ENCODE measurements at places on chromosomes 12 and 14.

DNA sequence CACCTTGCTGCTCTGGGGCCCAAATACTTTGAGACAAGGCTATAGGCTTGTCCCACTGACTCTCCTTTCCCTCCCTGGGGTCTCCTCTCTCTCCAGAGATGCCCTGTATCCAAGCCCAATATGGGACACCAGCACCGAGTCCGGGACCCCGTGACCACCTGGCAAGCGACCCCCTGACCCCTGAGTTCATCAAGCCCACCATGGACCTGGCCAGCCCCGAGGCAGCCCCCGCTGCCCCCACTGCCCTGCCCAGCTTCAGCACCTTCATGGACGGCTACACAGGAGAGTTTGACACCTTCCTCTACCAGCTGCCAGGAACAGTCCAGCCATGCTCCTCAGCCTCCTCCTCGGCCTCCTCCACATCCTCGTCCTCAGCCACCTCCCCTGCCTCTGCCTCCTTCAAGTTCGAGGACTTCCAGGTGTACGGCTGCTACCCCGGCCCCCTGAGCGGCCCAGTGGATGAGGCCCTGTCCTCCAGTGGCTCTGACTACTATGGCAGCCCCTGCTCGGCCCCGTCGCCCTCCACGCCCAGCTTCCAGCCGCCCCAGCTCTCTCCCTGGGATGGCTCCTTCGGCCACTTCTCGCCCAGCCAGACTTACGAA is 3.1 kb downstream of the NR4A1 start:
- DNase-seq: no peak

DNA sequence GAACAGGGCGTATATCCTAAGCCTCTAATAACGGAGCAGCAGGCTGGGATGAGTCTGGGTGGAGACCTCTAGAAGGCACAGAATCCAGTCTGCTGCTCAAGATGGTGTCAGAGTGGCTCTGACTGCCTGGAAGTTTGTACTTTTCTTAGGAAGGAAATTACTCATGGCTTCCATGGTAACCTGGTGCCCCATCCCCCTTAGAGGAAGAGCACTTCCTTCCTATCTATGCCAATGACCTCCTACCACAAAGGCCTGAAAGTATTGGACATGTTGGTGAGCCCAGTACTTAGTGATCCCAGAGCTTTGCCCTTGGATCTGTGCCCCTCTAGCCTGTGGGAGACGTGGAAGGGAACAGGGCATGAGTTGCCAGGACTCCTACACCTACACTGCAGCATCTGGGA is 1.5 kb downstream of the BATF start:
- peak; percentile 52 for DNase-seq

- DNase-seq: peak; percentile 54
Observed at GRCh38 chr14:73741386-73741875, 27.2 kb upstream of the PNMA1 start.

- no peak for DNase-seq
Observed at GRCh38 chr14:72847721-72848120, 46.2 kb downstream of the DPF3 start.

- no peak for DNase-seq
Observed at GRCh38 chr12:46459111-46459510, 86.5 kb upstream of the SLC38A2 start.

DNA sequence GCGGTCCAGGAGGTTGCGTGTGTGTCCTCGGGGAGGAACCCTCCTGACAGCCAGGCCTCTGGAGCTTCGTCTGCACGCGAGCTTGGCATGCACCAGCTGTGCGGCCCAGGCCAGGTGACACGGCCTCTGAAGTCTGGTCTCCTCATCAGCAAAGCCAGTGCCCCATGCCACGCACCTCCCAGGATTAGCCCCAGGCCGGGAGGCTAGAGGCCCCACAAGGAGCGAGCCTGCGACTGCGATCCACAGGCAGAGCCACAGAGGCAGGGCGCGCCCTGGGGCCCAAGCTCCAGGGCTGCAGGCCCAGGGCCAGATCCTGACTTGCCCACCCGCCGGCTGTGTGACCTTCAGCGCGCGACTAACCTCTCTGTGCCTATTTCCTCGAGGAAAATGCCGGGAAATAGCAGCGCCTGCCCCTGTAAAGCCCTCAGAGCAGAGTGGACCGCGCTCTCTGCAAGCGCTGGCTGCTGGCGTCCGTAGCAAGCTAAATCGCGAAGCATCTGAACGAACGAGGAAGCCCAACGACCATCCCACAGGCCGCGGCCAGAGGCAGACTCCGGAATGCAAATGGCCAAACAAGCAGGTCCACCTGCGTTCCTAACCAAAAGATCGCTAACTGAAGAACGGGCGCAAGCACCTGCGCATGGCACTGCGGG is 492 bp upstream of the BTBD6 start:
- no peak for DNase-seq

- DNase-seq: no peak
Observed at GRCh38 chr12:43883311-43883710, 47.4 kb downstream of the TMEM117 start.

DNA sequence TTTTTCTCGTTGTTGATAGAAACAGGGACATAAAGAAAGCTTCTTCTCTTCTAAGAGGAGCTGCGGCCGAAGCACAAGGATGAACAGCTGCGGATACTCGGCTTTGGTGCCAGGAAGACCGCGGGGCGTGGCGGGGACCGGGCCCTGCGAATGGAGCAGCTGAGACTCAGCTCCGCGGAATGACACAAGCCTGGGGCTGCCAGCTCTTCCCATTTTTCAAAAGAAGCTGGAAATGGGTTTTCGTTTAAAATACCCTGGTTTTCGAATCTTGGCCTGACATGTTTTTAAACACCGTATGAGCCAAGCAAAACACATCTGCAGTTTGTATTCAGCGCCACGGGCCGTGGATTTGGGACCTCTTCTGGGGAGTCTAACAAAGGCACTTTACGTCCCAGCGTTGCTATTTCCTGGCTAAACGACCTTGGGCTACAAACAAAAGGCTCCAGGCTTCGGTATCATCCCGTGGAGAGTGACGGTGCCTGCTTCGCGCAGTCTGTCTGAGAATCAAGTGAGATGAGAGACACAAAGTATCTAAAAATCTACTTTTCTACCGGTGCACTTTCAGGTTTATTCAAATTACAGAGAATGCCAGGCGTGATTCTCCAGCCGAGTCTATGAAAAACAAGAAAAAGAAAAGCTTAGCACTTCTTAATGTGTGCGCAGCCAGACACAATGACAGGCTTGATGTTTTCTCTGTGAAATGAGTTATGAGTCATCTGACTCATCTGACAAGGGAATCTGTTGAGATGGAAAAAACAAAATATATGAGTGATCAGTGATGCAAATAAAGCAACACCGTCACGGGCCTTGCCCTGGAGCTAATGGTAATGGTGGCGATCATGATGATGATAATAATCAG is 114.0 kb upstream of the TMEM132D start:
- DNase-seq: no peak

GRCh38 chr14:35332517-35333263 is 40.5 kb downstream of the PSMA6 start:
- DNase-seq: peak; percentile 46

DNA sequence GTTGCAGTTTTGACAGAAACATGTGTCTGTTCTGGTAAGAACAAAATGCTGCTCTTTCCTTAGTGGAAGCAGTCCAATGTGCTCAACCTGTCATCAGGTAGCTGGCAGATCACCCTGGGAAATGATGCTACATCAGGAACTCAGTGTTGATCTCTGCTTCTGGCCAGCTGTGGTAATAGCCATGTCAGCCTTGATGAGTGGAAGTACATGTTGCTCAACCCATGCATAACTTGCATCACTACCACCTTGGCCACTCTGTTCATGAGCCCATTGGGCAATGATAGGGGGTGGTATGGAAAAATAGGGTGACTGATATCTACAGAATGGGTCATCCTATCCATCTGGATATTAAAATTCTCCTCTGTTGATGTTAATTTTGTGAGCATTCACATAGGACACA is 411.0 kb downstream of the C12orf50 start:
- no peak for DNase-seq

DNA sequence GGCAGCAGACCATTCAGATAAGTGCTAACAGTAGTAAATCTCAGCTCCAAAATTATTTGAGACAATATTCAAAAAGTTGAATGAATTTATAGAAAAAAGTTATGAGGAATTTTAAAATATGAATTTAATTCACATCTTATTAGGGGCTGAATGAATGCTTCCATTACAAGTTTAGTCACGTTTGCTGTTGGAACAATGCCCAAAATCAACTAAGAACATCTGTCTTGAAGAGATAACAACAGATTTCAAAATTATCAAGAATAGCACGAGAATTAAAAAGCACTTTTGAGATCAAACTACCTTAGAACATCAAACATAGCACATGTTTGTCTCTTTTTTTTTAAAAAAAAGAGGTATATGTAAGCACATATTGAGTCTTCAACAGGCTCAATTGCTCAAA is 115.4 kb upstream of the PPFIA2 start:
- DNase-seq: no peak

- DNase-seq: no peak
Observed at GRCh38 chr14:52825085-52825484, 33.7 kb upstream of the GNPNAT1 start.

- DNase-seq: no peak
Observed at GRCh38 chr12:67993143-67993542, 3.9 kb downstream of the IFNG-AS1 start.

GRCh38 chr12:75977590-75977951 is 54.0 kb downstream of the PHLDA1 start:
- DNase-seq: no peak

- no peak for DNase-seq
Observed at GRCh38 chr14:79369359-79370332, 841.7 kb downstream of the DIO2 start.

GRCh38 chr12:13596714-13597113 is 384.7 kb downstream of the GRIN2B start:
- no peak for DNase-seq

DNA sequence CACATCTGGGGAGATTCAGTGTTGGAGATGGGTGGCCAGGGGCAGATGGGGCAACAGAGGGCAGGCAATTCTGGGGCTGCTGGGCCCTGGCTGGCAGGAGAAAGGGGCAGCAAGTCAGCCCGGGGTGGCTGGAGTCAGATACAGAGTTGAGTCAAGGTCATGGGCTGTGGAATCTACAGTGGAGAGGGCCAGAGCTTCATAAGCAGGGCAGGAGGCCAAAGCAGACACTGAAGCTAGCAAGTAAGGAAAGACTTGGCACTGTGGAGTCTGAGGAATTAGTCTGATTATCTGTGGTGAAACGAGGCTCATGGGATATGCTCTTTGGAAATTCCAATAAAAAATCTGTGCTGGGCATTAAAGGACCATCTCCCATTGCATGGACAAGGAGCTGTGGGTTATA is 95.5 kb downstream of the TMX1 start:
- DNase-seq: no peak

DNA sequence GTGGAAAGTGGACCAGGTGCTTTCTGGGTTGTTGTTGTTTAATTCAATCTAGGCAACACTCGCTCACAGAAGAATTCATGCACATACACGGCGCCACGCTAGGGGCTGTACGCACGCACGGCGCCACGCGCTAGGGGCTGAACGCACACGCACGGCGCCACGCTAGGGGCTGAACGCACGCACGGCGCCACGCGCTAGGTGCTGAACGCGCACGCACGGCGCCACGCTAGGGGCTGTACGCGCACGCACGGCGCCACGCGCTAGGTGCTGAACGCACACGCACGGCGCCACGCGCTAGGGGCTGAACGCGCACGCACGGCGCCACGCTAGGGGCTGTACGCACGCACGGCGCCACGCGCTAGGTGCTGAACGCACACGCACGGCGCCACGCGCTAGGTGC is 54.3 kb downstream of the NINJ2 start:
- DNase-seq: no peak

DNA sequence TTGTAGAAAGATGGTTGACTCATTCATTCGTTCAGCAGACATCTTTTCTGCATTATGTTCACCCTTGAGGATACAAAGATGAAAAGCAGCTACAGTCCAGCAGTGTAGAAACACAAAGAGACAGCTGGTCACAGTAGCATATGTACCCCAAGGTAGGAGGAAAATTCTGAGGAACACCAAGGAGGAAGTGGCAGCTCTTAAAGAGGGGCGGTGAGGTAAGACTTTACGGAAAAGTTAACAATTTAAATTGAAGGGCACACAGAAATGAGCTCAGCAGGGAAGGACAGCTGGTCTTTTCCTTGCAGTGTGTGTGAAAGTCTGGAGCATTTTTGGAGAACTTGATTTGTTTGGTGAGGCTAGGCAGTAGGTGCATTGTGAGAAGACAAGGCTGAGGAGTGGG is 3.5 kb downstream of the SLC35E3 start:
- DNase-seq: no peak

DNA sequence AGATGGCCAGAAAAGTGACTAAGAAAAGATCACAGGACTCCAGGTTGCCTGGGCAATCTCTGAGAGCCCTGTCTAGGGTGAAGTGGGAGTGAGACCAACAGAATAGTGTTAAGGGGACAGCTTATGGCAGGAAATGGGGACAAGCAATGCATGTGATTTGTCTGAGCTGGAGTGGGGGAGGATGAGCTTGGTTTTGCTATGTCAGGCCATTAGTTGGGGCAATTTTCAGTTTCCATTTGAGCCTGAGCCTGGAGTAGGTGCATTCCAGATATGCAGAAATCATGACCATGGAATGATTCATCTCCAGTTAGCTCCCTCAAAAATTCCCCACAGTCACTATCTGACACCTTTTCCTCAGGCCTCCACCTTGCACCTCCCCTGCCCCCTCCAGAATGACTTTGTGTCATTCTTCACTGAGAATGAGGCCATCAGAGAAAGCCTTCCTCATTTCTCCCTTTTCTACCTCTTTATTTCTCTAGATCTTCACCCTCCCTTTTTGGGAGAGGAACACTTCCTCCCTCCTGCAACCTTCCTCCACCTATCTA is 150.9 kb upstream of the PLEKHG7 start:
- DNase-seq: no peak

GRCh38 chr12:111686574-111687105 is 787 bp downstream of the ACAD10 start:
- peak; percentile 9 for DNase-seq

- no peak for DNase-seq
Observed at GRCh38 chr14:44170556-44170955, 336.5 kb downstream of the FSCB start.

- peak; percentile 21 for DNase-seq
Observed at GRCh38 chr12:9943240-9943639, 11.1 kb upstream of the CLEC2A start.

DNA sequence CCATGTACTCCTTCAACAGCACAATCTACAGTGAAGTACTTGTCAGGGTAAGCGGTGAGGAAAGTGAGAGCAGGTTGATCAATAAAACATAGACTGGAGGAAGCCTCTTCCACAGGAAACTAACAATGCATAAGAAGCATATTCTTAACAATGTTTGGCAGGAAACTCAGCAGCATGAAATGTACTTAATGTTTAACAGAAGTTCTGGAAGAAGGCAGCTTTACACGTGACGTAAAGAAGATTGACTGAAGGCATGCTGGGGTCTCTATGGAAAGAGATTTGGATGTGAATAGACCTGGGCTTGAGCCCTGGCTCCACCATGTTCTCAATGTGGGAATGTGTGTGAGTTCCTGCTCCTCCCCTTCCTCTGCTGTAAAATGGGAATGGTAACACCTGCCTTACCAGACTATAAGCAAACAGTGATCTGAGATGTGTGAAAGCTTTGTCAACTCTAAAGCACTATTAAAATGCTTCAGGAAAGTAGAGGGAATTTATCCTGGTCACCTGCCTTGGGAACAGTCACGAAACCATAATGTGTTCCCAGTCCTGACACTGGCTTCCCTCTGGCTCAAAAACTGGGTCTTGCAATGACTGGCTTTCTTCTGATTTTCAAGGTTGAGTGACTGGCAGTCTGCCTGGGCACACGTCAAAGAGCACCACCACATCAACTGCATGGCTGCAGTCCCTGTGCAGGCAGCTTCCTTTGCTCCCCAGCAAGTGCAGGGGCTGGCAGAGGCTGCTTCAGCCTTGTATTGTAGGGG is 384.6 kb downstream of the APAF1 start:
- no peak for DNase-seq

Measured in CD4-positive, alpha-beta T cell treated with Interferon alpha-2 for 1 hour (primary cell).